ENCODE measurements at places on chromosomes 1 and 21.

DNA sequence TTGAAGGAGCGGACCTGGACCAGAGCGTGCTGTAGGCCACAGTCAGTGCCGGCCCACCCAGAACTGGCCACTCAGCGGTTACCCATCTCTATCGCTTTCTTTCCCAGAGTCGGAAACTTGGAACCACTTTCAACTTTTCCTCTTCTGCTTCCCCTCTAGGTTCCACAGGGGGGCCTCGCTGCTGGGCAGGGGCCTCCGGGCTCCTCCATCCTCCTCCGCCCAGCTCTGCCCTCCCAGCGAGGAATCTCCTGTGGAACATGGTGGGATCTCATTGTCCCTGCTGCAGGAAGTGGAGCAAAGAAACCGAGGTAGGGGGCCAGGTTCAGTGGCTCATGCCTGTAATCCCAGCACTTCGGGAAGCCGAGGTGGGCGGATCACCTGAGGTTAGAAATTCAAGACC is 139.2 kb downstream of the ETS2 start:
- DNase-seq: no peak

GRCh38 chr1:160837558-160838205 is 25.0 kb downstream of the CD244 start:
- peak; percentile 73 for DNase-seq

DNA sequence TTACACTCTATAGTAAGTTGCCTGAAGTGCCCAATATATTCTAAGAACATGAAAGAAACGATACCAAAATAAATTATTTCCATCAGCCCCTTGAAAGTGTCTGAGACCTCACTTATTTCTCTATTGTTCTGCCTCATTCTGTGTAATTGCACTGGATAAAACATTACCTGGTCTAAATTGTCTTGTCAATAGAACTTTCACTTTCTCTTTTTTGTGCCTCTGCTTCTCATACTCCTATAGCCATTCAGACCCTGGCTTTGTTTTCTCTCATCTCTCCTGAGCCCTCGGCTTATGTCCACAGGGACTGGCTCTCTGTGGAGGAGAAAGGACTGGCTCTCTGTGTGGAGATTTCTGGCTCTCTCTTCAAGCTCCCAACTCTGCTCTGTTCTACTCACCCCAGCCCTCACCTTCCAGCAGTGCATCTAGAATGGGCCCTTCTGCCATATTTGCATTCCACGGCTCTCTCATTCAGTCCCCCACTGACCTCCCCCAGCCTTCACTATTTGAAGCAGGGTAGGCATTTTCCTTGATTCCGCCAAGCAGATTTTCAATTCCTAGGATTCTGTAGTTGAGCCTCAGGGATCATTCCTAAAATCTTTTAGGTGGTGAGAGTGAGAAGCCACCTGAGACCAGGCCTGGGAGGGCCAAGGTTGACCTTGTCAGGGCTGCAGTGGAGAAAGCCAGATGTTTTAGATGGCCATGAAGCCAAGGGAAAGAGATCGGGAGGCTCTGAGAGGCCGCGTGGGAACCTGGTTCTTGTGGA is 15.9 kb upstream of the GALNT2 start:
- DNase-seq: no peak

GRCh38 chr1:115068826-115069585 is 20.3 kb downstream of the TSPAN2 start:
- no peak for DNase-seq

DNA sequence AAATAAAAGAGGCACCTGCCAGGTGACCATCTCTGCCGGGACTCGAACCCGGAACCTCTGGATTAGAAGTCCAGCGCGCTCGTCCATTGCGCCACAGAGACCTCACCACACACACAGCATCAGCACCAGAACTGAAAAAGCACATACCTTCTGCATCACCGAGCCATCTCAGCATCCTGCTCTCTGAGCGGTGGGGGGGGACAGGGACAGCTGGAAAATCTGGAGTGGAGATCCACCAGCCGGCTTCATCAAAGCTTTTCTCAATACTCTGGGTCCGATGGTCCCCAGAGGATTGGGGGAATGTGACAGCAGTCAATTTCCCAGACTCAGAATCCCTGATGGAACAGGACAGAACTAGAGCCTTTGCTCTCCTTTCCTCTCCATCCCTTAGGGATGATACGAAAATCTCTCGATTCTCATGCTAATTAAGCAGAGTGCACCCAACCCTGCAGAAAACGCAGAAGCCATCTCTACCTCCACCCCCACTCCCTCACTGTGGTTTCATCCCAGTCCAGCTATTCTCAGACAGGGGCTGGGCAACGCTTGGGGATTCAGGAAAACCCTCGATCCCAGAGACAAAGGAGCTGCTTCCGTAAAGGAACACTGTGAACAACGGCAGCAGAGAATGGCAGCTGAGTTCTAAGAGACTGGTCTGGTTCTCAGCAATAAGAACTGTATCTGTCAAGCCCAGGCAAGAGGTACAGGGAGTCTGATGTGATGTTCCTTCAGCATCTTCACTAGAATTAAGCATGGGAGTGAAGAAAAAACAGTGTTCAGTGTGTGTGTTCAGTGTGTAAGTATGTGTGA is 29.6 kb upstream of the CADM3 start:
- no peak for DNase-seq

- DNase-seq: no peak
Observed at GRCh38 chr1:205961405-205961804, 18.1 kb upstream of the SLC26A9 start.

- no peak for DNase-seq
Observed at GRCh38 chr1:62068416-62068843, 126.2 kb upstream of the L1TD1 start.

DNA sequence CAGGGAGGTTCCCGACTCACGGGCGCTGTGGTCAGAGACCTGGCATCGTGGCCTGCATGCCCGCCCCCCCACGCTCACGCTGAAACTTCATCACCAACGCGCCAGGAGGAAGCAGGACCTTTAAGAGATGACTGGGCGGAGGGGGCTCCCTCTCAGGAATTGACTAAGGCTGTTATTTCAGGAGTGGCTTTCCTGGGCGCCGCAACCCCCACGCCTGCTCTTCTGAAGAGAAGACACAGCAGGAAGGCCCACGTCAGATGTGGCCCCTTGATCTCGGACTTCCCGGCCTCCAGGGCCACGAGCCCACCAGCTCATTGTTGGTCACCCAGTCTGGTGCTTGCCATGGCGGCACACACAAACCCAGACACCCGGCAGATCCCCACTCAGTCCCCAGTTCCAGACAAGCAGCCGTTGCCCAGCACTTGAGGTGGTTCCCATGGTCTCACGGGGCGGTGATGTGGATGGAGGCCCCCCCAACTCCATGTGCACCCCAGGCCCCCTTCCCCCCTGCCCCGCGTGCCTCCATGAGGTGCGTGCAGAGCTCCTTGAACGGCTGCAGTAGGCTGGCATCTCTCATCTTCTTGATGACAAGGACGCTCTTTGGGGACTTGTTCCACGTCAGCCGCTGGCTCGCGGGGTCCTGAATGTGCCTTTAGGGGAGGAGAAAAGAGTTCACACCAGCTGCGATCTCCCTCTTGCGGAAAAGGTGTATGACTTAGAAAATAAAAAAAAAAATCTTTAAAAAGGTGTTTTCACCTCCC is 21.4 kb downstream of the NADK start:
- DNase-seq: no peak

- no peak for DNase-seq
Observed at GRCh38 chr1:6464514-6464836, 1.5 kb downstream of the TNFRSF25 start.

DNA sequence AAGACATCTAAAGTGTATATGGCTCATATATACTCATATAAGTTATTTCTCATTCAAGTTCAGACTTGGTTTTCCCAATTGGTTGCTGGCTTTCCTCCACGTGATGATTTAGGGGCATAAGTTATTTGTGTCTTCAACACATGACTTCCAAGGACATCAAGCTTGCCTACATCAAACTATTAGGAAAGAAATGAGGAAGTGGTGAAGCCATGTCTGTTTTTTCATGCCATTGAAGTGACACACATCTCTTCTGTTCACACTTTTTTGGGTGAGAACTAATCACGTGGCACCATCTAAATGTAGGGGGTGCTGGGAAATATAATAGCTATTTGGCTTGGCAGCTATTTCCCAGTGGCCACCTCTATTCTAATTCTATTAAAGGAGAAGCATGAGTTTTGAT is 282.1 kb downstream of the OMA1 start:
- no peak for DNase-seq

DNA sequence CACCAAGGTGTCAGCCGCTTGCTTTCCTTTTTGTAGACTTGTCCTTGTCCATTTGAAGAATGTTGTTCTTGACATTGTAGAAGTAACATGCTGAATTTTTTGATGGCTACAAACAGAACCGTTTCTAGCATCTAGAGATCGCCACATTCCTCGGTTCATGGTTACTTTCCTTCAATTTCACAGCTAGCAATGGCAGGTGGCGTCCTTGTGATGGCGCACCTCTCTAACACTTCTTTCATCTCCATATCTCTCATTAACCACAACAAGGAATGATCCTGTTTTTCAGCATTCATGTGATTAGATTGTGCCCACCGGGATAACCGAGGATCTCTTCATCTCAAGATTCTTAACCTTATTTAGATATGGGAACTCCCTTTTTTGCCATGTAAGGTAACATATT is 2129.8 kb downstream of the NCAM2 start:
- no peak for DNase-seq

GRCh38 chr1:47276850-47277249 is 37.1 kb downstream of the STIL start:
- DNase-seq: no peak

- no peak for DNase-seq
Observed at GRCh38 chr1:208681878-208682663, 437.9 kb upstream of the PLXNA2 start.

GRCh38 chr1:175088525-175088951 is 20.9 kb downstream of the TNN start:
- DNase-seq: no peak

DNA sequence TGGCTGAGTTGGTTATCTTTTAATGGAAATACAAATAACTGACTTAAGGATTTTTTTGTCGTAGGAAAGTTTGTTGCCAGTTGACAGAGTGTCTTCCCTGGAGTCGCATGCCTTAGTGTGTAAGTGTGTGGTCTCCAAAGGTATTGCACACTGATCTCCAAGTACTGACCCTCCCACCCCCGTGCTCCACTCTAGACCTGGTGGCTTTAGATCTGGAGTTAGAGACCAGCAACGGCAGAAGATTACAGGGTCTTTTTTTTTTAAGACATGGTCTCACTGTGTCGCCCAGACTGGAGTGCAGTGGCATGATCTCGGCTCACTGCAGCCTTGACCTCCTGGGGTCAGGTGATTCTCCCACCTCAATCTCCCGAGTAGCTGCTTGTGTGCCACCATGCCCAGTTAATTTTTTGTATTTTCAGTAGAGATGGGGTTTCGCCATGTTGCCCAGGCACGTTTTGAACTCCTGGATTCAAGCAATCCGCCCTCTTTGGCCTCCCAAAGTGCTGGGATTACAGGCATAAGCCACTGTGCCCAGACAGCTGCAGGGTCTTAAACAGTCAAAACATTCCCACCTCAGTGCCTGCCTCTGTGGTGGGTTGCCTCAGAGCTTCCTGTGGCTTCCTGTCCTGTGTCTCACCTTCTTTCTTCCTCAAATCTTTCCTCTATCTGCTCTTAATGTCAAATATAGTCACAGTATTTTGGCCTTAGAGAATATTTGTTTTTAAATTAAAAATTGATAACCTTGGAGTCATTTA is 6.9 kb downstream of the TRAPPC10 start:
- no peak for DNase-seq

DNA sequence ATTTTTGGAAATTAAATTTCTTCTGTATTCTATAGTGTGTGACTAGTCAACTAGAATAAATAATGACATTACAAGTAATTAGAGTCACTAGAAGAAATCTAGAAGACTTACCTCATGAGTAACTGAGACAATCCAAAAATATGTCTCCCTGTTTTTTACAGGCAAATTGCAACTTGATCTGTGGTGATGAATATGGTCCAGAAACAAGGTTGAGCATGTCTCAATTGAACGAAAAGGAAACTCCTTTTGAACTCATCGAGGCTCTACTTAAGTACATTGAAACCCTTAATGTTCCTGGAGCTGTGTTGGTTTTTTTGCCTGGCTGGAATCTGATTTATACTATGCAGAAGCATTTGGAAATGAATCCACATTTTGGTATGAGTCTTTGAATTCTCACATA is 36.7 kb downstream of the DHX9 start:
- DNase-seq: no peak

GRCh38 chr1:17287130-17287776 is 20.7 kb upstream of the PADI4 start:
- DNase-seq: no peak

- no peak for DNase-seq
Observed at GRCh38 chr1:29601021-29601420, 364.7 kb downstream of the PTPRU start.

DNA sequence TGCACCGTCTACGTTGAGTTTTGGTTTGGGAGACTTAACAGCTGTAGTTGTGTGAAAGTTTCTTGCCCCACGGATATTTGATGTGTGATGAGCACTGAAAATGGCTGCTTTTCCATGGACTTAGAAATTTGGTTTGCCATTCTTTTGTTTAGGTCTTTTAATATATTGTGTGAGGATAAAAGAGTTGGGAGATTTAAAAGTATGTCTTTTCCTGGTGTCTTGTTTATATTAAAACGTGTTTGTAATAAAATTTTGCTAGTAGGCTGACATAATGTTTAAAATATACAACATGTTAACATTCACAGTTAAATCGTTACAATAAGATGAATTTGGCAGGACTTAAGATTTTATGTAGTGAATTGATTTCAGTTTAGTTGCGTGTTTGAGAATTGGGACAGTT is 106.9 kb downstream of the DYRK1A start:
- DNase-seq: no peak

GRCh38 chr1:240571782-240572181 is 40.2 kb downstream of the GREM2 start:
- DNase-seq: no peak

GRCh38 chr1:7983086-7983778 is 21.7 kb downstream of the PARK7 start:
- no peak for DNase-seq

GRCh38 chr1:1098681-1099421 is 17.0 kb downstream of the C1orf159 start:
- no peak for DNase-seq

GRCh38 chr1:94616506-94616905 is 74.9 kb upstream of the F3 start:
- DNase-seq: no peak

GRCh38 chr1:19260211-19261138 is 8.9 kb downstream of the MRTO4 start:
- DNase-seq: no peak

DNA sequence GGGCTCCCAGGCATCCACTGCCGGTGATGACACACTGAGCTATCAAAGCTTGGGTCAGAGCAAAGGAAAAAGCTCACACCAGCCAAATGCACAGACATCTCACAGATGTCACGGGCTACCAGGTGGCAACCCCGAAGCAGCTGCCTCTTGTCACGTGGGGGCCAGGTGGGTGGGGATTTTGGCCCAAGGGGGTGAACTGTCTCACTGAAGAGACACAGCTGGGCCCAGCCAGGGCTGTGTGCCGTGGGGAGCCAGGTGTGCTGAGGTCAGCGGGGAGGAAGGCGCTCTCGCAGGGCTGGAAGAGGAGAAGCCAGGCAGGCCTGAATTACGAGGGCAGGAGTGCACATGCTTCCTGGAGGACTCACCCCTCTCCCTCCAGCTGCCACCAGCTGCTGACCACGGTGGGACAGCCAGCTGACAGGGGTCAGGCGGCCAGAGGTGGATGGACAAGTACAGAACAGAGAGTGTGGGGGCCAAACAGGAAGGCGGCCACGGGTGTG is 32.4 kb downstream of the KCNN3 start:
- DNase-seq: no peak

- no peak for DNase-seq
Observed at GRCh38 chr1:186494832-186495271, 33.9 kb upstream of the PDC start.

- peak; percentile 71 for DNase-seq
Observed at GRCh38 chr1:228464487-228464983, 22.6 kb upstream of the RNF187 start.

- DNase-seq: no peak
Observed at GRCh38 chr1:169236143-169236542, 129.7 kb downstream of the ATP1B1 start.
